ENCODE measurements at places on chromosomes 3 and 15. TPM values are rescaled to one million over a fixed set of nuclear protein-coding genes. Genes with fewer than 3 reads are reported as not detected.

PAQR5 gene
- 0.27 TPM for total RNA-seq

ADIPOQ gene
- total RNA-seq = under 0.01 TPM

OR5H1 gene
- under 0.01 TPM for total RNA-seq

ZNF148 gene
- total RNA-seq = 15.6 TPM

PLSCR2 gene
- total RNA-seq = not detected

DPPA2 gene
- under 0.01 TPM for total RNA-seq

ATP13A5 gene
- not detected for total RNA-seq

EPHA3 gene
- not detected for total RNA-seq

FAH gene
- 32.9 TPM for total RNA-seq

CXCR6 gene
- under 0.01 TPM for total RNA-seq

PCSK6 gene
- 0.54 TPM for total RNA-seq

XYLB gene
- total RNA-seq = 1.9 TPM

GRK7 gene
- not detected for total RNA-seq

LSM3 gene
- total RNA-seq = 2.4 TPM

MYO5C gene
- total RNA-seq = 41.2 TPM

C2CD4A gene
- under 0.01 TPM for total RNA-seq

PRR20G gene
- total RNA-seq = not detected

SLMAP gene
- total RNA-seq = 23.7 TPM

TRIM42 gene
- not detected for total RNA-seq

CTXN2 gene
- total RNA-seq = not detected

PLA2G4B gene
- 1.6 TPM for total RNA-seq

All from hematopoietic multipotent progenitor cell (in vitro differentiated cells).